ENCODE measurements at places on chromosomes 7 and 10.

GRCh38 chr7:155858521-155859061, 46.3 kb upstream of the SHH start:
- no peak for DNase-seq

- no peak for DNase-seq
Measured at GRCh38 chr10:86197166-86197790, 169.3 kb downstream of the GRID1 start.

GRCh38 chr7:29228289-29229011, 33.9 kb downstream of the CHN2 start:
- peak; percentile 59 for DNase-seq

GRCh38 chr7:102288285-102288930, 1.7 kb downstream of the SH2B2 start:
- DNase-seq, result no peak

DNA sequence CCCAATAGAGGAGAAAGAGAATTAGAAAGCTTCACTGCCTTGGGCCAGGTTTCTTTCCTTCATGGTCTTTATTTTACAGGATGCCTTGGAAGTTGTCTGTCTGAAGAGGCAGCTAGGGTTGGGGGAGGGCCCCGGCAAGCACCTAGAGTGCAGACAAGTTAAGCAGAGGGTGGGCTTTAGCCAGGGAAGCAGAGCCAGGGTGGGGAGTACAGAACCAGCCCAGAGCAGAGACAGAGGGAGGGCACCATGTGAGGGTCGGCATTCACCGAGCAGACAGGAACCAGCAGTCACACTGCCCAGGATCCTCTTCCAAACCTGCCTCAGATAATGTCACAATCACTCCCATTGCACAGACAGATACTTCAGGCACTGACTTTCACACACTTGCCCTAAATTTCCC, 75.9 kb downstream of the ADARB2 start:
- DNase-seq, result no peak

DNA sequence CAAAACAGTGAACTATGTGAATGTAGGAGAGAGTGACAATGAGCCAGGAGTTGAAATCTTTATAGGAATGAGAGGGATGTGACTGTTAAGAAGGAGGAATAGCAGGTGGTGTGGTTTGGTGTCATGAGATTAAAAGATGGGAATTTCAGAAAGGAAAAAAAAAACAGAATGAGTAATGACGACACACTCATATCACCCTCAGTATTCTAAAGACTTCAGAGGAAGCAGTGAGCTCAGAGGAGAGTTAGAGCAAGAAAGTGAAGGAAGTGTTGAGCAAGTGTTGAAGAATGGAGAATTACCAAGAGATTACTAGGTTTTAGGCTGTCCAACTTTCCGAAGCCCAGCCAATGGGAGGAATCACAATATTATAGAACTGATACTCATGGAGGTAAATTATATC, 220.5 kb upstream of the HGF start:
- DNase-seq, result no peak

- DNase-seq, result no peak
Measured at GRCh38 chr7:31023877-31024276, 28.2 kb upstream of the ADCYAP1R1 start.

GRCh38 chr7:155848691-155849669, 36.7 kb upstream of the SHH start:
- DNase-seq, result no peak

GRCh38 chr7:158369290-158369689, 218.3 kb downstream of the PTPRN2 start:
- DNase-seq, result no peak
